ENCODE measurements at places on chromosomes 6 and 20. TPM values are rescaled to one million over a fixed set of nuclear protein-coding genes. Genes with fewer than 3 reads are reported as not detected.

The POPDC3 gene
- 0.38 TPM for polyA plus RNA-seq

The GFRAL gene
- polyA plus RNA-seq: not detected

DNA sequence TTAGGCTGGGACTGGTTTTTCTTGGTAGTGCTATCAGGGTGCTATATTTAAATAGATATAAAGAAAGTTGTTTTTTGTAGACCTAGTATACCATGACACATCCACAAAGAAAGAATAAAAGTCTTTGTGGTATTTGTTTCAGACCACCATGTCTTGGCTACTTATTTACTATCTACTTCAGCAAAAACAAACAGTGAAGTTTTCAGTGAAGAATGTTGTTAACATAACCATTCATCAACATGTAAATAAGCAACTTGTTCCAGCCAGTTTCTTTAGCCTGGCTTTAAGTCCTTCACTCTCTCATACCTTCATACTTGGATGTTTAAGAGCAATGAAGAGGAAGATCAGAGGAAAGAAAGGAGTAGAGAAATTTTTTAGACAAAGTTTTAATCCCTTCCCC is 624.1 kb downstream of the CD109 start:
- DNase-seq: no peak

- DNase-seq: no peak
Observed at GRCh38 chr6:122861594-122861993, 72.5 kb downstream of the SMPDL3A start.
